ENCODE measurements at places on chromosomes 7 and 10.

DNA sequence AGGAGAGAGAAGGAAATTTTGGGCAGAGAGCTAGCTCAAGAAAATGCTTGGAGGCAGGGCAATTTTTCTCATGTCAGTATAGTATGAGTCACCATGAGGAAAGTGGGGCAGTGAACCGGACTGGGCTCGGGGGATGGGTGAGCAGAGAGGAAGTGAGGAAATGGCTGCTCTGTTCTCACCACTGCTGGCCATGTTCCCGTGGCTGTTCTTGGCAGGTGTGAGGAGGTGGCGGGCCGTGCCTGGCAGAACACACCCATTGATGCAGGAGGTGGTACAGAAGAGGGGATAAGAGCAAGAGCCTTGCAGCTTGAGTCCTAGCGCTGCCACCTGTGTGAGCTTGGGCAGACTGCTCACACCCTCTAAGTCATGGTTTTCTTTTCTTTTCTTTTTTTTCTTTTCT lies 304.4 kb upstream of the LYZL1 start:
- peak; percentile 24 for DNase-seq

- DNase-seq, result no peak
These were observed 38.8 kb upstream of the SLC35G1 start for GRCh38 chr10:93854975-93855374.

DNA sequence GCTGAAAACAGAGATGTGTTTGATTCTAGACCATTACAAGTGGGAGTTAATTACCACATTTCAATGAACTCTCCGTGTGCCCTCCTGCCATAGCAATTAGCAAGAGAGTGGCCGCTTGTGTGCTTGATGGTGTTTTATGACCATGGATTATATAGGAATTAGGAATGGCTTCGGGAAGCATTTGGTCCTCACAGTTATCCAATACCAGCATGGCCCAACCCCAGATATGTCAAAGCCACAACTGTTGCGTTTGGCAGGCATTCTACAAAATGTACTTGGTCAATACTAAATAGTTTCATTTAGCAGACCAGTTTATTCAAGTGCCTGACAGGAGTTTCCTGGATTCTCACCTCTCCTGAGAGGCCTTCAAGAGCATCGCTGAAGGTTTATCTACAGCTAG lies 509.0 kb upstream of the GALNT17 start:
- DNase-seq, result no peak

- no peak for DNase-seq
These were observed 120.0 kb downstream of the ATXN7L1 start for GRCh38 chr7:105756367-105756766.

- DNase-seq, result no peak
These were observed 497 bp downstream of the PPP2R2D start for GRCh38 chr10:131901181-131901829.

- no peak for DNase-seq
These were observed 51.4 kb downstream of the GATA3 start for GRCh38 chr10:8105932-8106331.

DNA sequence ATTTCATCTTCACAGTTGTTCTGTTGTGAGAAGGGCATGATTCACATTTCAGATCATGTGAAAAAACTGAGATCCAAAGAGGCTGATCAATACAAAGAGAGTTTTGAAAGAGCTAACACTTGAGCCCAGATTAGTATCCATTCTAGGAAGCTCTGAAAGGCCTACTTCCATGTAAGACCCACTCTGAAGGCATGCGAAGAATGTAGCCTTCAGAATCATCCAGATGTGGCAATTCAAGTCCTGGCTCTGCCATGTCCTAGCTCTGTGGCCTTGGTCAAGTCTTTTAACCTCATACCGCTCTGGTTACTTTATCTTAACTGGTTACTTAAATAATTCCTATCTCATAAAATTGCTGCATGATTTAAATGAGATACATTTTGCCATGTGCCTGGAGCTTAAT lies 111.1 kb downstream of the FZD1 start:
- no peak for DNase-seq

DNA sequence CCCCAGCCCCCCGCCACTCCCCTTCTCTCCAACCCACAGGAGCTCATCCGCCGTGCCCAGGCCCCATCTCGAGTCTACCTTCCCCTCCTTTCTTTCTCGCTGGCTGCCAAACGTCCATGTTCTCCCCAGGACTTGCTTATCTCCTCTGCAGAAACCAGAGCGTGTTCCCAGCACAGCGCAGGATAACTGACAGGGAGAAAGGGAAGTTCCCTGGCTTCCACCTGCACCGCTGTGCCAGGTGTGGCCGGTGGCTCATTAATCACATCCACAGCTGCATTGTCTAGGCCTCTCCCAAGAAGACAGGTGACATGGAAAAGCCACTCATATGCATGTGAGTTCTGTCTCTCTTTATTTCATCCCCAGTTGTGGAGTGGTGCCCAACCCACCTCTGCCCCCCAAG lies 113.2 kb downstream of the ITIH5 start:
- DNase-seq, result no peak

GRCh38 chr7:34445653-34446052 lies 212.4 kb upstream of the NPSR1 start:
- DNase-seq, result no peak

- no peak for DNase-seq
These were observed 5.1 kb upstream of the SLC16A12 start for GRCh38 chr10:89540420-89540949.

DNA sequence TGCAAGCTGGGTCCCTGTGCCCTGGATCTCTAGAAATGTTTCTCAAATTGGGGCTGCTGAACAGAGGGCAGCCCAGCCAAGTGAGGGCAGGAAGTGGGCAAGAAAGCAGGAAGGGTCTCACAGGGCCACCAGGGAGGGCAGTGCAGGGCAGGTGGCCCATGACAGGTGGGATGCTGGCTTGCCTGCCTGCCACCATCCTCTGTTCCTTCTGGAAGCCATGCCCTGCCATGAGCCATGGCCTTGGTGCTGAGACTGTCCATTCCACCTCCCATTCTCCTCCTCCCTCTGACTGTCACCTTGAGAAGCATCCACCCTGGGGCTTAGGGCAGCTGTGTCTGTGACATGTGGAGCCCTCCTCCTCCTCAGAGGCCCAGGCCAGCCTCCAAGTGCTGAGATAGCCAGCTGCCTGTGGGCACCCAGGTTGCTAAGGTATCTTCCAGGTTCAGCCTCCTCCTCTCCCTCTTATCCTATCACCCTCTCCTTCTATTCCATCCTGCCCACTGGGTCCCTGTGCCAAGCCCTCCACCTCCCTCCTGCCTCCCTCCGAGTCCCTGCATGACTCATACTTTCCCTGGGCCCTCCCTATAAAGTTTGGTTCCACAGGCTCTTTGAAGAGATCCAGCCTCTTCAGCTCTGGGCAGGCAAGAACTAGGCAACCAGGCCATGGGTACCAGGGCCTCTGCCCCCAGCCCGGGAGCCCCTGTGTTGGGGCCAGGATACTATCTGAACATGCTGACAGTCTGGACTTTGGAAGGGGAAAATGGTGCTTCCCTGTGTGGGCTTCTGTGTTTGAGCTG lies 1.3 kb downstream of the VSIR start:
- no peak for DNase-seq

GRCh38 chr10:86599729-86600128 lies 54.6 kb upstream of the OPN4 start:
- DNase-seq, result no peak

- no peak for DNase-seq
These were observed 163.1 kb upstream of the NPVF start for GRCh38 chr7:25391295-25391861.

DNA sequence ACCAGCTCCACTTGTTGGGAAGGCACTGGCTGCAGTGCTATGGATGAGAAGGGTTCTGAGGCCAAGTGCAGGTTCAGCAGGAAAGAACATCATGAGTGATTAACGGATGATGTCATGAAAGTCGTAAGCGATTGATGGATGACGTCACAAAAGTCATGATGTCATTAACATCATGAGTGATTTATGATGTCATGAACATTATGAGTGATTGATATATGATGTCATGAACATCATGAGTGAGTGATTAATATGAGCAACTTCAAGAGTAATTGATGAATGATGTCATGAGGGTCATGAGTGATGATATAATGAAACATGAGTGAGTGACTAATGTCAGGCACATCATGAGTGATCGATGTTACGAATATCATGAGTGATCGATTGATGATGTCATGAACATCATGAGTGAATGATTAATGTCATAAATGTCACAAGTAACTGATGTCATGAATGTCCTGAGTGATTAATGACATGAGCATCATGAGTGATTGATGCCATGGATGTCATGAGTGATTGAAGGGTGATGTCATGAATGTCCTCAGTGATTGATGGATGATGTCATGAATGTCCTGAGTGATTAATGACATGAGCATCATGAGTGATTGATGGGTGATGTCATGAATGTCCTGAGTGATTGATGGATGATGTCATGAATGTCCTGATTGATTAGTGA lies 185.6 kb downstream of the PAXIP1 start:
- no peak for DNase-seq

Data from occipital lobe (tissue), 3 donors.